ENCODE measurements at places on chromosomes 6 and 20. TPM values are rescaled to one million over a fixed set of nuclear protein-coding genes. Genes with fewer than 3 reads are reported as not detected.

The FRK gene
- not detected for total RNA-seq

The CDK5RAP1 gene
- total RNA-seq, result 60.7 TPM

The CASS4 gene
- total RNA-seq, result 23.5 TPM

The FAM135A gene
- 5.8 TPM for total RNA-seq
